ENCODE measurements at places on chromosomes 16 and 17.

- DNase-seq = no peak
Measured at GRCh38 chr17:49779739-49780231, 8.7 kb upstream of the KAT7 start.

DNA sequence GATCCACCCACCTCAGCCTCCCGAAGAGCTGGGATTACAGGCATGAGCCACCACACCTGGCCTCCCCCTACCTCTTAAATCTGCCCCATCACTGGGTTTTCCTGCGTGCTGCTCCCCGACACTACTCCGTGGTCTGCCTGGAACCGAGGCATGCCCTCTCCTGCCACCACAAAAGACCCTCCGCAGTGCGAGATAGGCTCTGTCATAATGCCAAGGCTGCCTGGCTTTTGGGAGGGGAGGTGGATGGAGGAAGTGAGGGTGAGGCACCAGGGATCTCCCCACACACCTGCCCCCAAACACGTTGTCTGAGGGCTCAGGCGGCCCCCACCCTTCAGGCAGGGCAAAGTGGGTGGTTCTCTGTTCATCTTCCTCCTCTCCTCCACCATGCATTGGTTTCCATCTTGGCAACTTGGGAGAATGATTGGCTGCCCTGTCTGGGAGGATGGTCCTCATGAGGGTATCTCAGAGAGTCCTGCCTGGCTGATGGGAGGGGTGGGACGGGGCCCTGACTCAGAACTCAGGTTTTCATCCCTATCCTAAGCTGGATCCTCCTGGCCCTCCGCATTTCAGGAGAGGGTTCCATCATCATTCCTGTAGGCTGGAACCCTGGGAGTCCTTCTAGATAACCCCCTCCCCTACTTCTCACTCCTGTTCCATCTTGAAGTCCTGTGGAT, 23.2 kb downstream of the IGFBP4 start:
- no peak for DNase-seq

GRCh38 chr16:85403693-85404092, 209.4 kb upstream of the GSE1 start:
- DNase-seq = no peak

GRCh38 chr16:86287664-86288201, 222.6 kb upstream of the FOXF1 start:
- DNase-seq = no peak

DNA sequence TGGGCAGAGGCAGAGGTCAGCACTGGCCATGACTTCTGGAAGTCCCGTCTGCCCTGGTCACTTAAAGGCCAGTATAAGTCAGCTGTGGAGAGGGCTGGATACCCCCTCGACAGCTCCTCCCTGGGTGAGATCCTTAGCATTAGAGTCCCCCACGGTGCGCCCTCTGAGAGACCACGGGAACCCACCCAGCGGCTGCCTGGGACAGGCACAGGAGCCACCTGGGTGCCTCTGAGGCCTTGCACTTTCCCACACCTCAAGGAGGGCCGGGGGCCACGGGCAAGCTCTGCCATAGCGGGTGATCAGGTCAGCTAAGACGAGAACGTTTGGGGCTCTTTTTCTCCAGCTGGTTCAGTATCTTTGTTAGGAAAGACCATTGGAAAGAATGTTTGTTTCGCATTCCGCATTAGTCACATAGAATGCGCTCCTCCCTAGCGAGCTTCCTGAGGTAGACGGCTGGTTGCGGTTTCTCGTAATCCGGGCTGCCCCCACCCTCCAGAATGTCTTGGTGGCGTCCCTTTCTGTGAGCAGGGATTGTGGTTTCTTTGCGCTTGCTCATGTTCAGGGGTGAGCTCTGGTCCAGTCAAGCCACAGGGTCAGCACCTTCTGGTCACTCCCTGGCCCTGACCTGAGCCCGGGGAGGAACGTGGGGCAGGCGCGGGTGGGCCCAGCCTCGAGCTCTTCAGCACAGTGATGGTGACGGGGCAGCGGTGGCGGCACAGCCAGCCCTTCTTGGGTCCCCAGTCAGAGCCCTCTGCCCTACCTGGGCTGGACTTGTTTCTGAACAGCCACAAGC, 25.2 kb downstream of the NME3 start:
- DNase-seq = no peak

GRCh38 chr16:80303691-80304090, 237.1 kb upstream of the DYNLRB2 start:
- DNase-seq = no peak

DNA sequence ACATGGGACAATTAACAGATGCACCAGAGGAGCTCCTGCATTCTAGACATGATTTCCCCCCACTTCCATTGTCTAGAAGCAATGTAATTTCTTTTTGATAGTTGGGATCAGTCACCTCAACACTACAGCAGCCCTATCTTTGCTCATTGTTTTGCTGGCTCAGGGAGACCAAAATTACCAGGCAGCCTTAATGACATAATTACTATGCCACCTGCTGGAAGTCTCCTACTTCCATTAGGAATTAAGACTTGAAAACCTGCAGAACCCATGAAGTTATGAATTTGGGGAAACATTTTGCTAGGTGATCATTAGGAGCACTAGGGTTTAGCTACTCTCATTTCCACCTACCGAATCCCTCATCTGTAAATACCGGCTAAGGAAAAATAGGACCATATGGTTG, 312.0 kb upstream of the CA10 start:
- no peak for DNase-seq

- no peak for DNase-seq
Measured at GRCh38 chr17:69098625-69099024, 37.9 kb upstream of the ABCA9 start.

DNA sequence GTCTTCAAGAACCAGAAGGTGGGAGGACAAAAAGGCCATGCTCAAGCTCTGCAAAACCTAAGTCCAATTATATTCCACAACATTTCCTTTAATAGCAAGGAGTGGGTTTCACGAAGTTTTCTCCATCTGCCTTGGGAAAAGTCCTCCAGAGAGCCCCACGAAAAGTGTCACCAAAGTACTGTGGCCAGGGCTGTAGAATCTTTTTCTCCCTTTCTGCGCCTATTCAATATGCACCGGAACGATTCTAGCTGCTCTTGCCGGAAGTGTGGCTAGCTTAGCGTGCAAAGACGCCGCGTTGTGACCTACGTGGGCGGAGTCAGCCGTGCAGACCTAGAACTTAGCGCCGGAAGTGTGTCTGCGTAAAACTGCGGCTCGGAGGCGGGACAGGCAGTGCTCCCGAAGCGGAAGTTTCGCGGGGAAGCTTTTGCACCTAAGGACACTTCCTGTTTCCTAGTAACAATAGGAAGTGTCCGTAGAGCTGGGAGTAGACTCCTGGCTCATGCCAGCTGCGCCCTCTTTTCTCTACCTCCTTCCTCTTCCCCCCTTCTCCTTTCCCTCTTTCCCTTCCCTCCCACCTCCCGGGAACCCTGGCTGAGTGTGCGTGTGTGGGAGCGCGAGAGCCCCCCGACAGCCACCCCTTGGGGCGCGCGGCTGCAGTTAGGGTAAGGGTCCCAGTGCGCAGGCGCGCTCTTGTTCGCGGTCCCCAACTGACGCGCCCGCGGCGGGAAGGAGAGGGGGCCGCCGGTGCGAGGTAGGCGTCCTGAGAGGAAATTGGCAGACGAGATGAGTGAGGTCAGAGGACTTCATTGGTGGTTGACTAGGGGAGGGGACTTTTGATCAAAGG, at the start of the genes ZNF646 and ZNF668:
TSS of gene ZNF646 (plus strand) at position 453 of the 844 bp plus-strand sequence. CDS start 1,903 bp downstream, outside the sequence.
TSS of gene ZNF668 (minus strand) at position 271 of the 844 bp plus-strand sequence. CDS start 9,781 bp downstream, outside the sequence.
- peak; percentile 96 for DNase-seq

- no peak for DNase-seq
Measured at GRCh38 chr17:43733956-43734355, 24.6 kb downstream of the SOST start.

DNA sequence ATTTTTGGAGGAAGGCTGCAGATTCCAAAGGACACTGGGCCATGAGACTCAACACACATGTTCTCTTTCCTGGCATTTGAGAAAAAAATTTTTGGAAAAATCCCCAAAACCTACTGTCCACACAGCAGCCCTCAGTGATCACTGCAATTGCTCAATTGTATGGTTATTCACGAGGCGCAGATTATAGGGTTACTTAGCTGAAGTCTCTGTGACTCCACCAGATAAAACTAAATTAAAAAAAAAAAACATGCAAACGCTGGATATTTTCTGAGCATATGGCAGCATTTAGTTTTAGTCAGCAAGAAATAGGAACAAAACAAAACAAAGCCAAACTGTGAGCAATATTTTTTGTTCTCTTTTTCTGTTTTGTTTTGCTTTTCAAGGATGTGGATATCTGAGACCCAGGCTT, 83.8 kb upstream of the FAM20A start:
- no peak for DNase-seq

- DNase-seq = no peak
Measured at GRCh38 chr16:1037394-1038257, 34.9 kb upstream of the SSTR5 start.

- no peak for DNase-seq
Measured at GRCh38 chr16:2663553-2664546, 18.5 kb upstream of the KCTD5 start.

GRCh38 chr17:81453076-81453475, 57.8 kb downstream of the BAHCC1 start:
- no peak for DNase-seq

DNA sequence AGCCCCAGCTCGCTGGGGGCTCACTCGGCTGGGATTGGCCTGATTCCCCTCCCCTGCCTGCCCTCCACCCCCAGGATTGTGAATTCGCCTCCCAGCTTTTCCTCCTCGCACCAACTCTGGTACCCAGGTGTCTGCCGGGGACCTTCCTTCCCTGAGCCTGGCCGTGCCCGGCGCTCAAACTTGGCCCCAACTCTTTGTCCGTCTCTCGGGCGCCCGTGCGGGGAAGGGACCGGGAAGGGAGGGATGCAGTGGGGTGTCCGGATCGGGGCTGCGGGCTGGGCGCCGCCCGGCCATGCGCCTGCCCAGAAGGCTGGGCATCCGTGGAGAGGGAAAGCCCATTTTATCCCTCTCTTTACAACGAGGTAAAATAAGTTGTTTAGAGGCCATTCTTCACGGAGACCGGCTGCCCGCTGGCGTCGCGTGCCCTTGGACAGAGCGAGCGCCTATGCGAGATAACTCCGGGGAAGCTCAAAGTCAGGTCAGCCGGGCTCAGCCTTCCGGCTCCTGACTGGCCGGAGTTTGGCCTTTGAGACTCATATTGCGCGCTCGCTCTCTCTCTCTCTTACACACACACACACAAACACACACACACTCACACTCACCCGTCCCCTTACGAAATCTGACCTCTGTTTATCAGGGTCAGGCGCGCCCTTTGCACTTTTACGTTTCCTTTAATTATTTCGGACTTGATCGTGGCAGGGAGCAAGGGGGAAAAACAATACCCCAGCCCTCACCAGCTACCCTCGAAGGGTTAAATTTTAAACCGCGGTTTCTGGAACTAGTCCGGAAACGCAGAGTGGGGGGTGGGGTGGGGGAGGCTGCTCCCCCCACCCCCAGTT, 774 bp upstream of the MAF start:
- DNase-seq = peak; percentile 4

DNA sequence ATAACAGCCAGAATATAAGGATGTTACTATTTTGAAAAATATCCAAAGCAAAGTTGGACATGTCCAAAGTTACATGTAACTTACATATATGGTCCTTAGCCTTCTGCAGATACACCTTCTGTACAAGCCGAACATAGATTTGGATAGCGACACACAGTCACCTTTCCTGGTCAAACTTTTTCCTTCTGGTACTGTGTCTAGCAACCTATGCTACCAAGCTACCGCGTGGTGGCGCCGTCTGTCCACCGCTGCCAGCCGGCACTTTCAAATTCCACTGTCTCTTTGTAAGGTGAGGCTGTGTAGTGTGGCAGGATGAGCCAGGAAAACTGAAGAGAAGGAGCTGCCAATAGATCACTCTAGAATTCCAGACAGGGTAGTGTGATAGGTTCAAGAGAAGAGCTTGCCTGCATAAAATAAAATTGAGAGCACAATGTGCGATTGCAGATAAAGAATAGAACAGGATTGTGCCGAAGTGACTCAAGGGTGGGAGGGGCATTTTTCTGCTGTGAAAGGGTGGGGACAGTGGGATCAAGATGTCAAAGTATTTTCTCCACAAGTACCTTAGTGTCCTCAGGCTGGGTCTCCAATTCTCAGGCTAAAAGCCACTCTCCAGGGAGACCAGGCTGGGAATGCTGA, 366.9 kb downstream of the SLC39A11 start:
- DNase-seq = peak; percentile 53

GRCh38 chr17:50499270-50499669, 9.0 kb upstream of the MYCBPAP start:
- no peak for DNase-seq

Data from germinal center (tissue), 1 donor.